ENCODE measurements at places on chromosomes 6 and 20.
A peak's percentile ranks its signal among the peaks of the same experiment; 100 is the strongest.

DNA sequence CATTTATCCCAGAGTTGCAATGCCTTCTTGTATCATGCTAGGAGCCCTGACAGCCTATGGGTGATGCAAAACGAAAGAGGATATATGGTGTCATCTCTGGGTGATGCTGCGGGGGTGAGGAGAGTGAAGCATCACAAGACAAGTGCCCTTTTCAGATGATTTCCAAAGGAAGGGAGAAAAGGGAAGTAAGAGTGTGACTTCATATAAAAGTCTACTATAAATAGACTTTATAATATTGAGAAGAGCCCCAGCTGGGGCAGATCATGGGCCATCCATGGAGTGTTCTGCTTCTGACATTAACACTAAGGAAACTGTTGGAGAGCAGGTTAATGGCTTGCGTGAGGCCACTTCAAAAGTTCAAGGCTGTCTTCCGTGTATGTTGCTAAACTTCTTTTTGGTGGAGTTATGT is 4.4 kb downstream of the CD83 start:
- DNase-seq = peak; percentile 28

GRCh38 chr20:12984863-12985262 is 23.9 kb upstream of the SPTLC3 start:
- no peak for DNase-seq

DNA sequence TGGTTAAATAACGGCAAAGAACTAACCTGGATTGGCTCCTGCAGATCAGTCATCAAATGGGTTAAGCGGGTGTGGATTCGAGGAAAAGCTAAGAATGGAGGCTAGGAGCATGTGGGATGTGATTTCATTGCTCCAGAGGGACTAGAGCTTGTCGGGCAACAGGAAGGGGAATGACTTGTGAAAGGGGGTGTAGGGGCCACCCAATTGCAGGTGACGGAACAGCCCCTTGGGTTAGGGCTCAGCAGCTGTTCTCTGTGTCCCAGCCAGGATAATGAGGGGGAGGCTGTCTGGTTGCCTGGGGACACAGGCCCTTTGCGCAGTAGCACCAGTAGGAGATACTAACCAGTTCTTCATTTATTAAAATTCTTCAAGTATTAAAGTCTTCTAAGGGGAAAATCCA is 25.0 kb upstream of the MRPS18A start:
- no peak for DNase-seq

- peak; percentile 58 for DNase-seq
Measured at GRCh38 chr6:26241033-26241895, 123.7 kb upstream of the BTN3A2 start.

DNA sequence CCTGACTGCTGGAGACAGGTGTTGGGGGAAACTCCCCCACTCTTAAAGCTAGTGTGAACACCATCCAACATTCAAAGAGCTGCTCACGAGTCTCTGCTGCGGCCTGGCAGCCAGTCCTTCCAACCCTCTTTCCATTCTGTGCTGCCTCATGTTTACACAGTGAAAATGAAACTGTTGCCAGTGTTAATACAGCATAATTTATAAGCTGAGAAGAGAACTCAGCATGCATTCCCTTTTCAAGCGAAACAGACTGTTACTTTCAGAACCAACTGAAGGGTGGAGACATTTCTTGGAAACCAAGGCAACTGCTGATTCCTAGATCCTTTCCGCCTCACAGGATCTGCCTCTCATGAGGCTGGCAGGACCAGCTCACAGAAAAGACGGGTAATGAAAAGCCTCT is 533.8 kb upstream of the ID4 start:
- no peak for DNase-seq

GRCh38 chr6:169046021-169046420 is 207.6 kb downstream of the THBS2 start:
- DNase-seq = no peak

GRCh38 chr6:16496991-16497801 is 258.8 kb downstream of the GMPR start:
- DNase-seq = no peak

GRCh38 chr6:43491750-43492661 is 14.6 kb downstream of the TJAP1 start:
- no peak for DNase-seq

GRCh38 chr6:15384901-15385300 is 139.0 kb downstream of the JARID2 start:
- DNase-seq = no peak

DNA sequence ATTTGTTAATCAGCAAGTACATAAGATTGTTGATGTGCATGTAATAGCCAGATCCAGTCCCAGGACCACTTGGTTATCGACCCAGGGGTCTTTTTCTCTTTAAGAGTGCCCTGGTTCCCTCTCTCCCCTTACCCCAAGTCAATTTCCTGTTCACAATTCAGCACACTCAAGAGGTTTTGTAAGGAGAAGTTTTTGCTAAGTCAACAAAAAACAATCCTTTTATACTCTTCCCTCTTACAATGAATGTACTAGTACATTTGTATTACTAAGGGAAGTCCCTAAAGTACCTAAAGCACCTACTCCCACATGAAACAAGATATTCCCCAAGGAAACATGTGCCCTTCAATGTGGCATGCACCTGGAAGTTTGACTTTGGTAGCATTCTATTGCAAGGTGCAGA is 1.6 kb upstream of the NT5DC1 start:
- DNase-seq = no peak

- DNase-seq = no peak
Measured at GRCh38 chr6:87095087-87095509, at the start of gene CGA. CGA (minus strand) TSS chr6:87095106; CDS start chr6:87088200, 6,906 bp downstream.

DNA sequence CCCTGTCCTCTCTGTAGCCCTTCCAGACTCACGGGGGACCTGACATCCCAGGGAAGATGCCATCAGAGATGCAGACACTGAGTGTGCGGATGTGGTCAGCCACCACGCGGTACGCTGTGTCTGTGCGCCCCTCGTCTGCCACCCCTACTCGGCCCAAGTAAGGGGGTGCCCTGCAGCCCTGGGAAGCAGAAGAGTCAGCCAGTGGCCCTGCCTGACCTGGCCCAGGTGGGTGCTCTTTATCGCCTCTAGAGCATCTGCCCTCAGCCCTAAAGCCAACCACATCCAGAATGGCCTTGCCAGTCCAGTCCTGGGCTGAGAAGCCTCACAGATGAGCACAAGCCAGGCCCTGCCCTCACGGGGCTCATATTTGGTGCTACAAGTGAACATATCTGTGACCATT is 5.9 kb downstream of the AARS2 start:
- DNase-seq = no peak

GRCh38 chr6:97292671-97293070 is 9.7 kb upstream of the MMS22L start:
- DNase-seq = no peak

DNA sequence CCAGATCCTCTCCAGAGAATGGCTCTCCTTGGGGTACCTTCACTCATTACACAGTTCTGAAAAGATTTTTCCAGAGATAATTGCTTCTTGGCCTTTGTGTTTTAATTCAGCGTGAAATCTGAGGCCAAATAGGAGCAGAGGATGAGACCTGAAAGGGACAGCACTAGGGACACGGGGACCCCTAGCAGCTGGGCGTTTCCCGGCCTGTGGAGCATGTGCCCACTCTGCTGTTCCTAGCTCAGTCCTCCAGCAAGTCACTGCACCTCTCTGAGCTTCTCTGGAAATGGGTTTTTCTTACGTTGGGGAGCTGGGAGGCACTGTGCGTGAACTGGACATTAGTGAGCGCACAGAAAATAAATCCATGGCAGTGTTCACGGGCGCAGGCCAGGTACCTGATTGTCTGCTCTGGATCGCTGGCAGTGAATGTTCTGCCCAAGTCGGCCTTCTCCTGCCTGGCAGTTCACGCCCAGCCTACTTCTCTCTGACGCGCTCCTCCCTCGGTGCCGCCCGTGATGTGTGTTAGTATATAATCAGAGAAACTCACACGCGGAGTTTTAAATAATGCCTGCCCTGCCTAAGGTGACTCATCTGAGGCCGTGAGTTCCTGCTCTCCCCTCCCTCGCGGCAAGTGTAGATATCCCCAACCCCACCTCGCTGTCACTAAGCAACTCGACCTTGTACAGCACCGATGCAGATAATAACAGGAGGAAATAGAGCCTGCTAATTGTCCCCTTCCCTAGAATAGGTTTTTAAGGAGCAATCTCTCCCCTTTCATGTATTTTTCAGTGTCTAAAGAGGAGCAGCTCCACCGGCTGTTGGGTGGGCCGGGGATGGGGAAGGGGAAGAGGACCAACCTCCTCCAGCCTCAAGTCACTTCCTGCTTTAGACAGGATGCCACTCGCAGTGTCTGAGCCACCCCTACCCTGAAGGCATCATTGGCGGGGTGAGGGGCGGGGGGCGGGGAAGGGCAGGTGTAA is 2.7 kb upstream of the TUBB2A start:
- DNase-seq = no peak

DNA sequence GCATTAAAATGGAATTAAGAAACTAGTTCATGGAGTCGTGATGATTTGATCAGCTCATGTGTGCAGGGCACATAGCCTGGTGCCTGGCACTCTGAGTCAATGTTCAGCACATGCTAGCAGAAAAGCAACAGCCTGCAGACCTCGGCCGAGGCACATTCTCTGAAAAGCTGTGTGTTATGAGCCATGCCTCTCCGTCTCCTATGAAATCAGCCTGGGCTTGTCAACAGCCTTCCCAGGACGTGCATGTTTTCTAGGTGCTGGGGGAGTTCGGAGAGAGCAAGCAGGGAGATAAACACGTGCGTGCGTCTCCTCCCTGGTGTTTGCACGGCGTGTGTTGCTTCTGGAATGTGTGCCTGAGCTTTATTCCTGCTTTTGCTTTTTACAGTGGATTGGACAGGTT is 207.8 kb upstream of the KCNG1 start:
- no peak for DNase-seq

GRCh38 chr20:3767110-3767426 is 485 bp downstream of the ADISSP start:
- DNase-seq = no peak

DNA sequence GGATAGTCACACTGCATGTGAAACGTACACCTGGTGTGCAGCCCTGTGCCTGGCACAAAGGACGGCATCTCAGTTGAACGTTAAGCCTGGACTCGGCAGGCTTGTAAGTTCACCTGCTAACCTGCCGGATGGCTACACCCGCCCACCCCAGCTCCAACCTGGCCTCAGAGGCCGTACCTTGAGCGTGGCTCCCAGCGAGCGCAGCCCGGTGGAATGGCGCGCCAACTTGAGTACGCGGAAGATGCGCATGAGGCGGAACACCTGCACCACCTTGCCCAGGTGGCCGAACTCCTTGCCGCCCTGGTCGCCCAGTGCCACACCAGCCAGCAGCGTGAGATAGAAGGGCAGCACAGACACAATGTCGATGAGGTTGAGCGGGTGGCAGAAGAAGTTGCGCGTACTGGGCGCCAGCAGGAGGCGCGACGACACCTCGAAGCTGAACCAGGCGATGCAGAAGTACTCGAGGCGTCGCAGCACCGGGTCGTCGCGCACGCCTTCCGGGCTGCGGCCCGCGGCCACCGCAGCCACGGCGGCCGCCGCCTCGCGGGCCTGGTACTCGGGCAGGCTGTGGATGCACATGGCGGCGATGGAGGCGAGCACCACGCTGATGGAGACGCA is 3.3 kb downstream of the KCNS1 start:
- DNase-seq = peak; percentile 39

GRCh38 chr20:221258-221830 is 5.7 kb upstream of the DEFB129 start:
- DNase-seq = no peak

DNA sequence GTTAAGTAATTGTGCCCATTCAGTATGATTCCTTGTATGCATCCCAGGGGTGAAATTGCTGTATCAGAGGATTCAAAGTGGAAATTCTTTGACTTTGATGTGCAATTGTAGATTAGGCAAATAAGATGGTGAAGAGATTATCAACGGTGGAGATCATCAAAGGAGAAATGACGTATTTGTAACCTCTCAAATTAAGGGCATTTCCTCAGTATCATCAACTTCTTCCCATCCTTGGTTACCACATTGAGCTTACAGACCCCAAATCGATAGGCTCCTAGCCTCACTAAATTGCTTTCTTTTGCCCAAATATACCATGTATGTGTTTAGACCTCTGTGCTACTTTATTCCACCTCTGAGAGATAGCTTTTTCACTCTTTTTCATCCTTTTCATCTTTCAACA is 213.1 kb upstream of the ZFP64 start:
- no peak for DNase-seq

GRCh38 chr6:37134396-37135191 is 35.4 kb upstream of the PIM1 start:
- no peak for DNase-seq

DNA sequence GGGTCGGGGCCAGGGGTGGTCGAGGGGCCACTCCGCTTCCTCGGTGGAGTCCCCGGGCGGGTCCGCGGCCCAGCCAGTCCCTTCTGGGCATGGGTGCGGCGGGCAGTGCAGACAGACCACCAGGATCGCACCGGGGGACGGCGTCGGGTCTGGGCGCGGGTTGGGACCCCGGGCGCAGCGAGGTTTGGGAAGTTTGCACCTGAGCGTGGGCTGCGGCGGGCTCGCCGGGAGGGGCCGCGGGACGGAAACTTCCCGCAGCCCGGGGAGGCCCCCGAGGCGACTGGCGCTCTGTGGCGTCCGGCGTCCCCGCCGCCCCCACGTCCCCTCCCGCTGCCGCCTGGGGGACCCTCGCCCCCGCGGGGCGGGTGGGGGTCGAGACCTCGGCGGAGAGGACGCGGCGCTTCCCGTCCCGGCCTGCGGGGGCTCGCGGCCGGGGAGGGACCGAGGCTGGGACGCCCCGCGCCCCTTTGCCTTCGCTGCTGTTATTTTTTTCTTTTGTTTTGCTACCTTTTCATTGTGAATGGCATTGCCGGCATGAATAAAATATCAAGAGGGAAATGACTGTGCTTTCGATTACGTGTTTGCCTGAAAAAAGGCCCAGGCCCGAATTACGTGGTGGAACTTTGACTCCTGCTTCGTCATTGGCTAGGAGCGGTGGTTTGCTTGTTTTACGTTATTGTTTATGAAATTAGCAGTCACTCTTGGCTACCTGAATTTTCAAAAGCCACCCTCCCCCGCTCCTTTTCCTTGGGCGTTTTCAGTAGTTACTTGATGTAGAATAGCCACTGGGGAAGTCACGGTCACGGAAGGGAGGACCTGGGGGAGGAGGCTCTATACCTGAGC is 703 bp downstream of the SNX9 start:
- DNase-seq = peak; percentile 75

GRCh38 chr6:125981571-125982185 is 4.7 kb upstream of the TRMT11 start:
- no peak for DNase-seq

- no peak for DNase-seq
Measured at GRCh38 chr6:40997234-40997957, 41.6 kb downstream of the UNC5CL start.

- DNase-seq = no peak
Measured at GRCh38 chr6:14380901-14381828, 263.6 kb downstream of the CD83 start.

DNA sequence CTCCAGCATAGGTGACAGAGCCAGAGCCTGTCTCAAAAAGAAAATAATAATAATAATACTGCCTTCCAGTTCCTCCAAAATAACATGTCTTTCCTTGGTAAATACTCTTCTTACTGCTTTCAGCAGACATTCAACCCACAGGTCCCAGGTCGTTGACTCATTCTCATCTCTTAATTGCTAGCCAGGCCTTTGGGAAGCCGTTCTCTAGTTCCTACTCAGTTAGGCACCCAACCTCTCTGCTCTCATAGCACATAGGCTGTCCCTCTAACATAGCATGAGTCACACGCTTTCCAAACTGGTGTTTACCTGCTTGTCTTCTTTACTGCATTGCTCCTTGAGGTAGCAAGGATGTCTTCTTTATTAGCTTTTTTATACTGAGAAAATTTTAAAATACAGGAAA is 98.8 kb downstream of the LAMA2 start:
- no peak for DNase-seq

- no peak for DNase-seq
Measured at GRCh38 chr6:157862706-157863105, 39.7 kb downstream of the SNX9 start.
